HT-29 (cell line): ENCODE measurements at places on chromosomes 4 and X. TPM values are rescaled to one million over a fixed set of nuclear protein-coding genes. Genes with fewer than 3 reads are reported as not detected.

The AFF2 gene
- total RNA-seq: not detected in 2 replicates

The GPAT3 gene
- total RNA-seq: 8.3 and 13.7 TPM in 2 replicates

The P2RY10 gene
- total RNA-seq: not detected in 2 replicates

The CENPI gene
- 11.5 and 13.2 TPM in 2 replicates for total RNA-seq

The SLC10A4 gene
- not detected in 2 replicates for total RNA-seq

The UTP3 gene
- total RNA-seq: 17.5 and 19.2 TPM in 2 replicates

The SASH3 gene
- total RNA-seq: not detected in 2 replicates

The CT45A3 gene
- total RNA-seq: not detected in 2 replicates

The HMGB2 gene
- 113 and 133 TPM in 2 replicates for total RNA-seq

The PPP4R3C gene
- total RNA-seq: not detected in 2 replicates

The ADGRG2 gene
- not detected in 2 replicates for total RNA-seq

The AFAP1 gene
- total RNA-seq: 2.9 and 3.7 TPM in 2 replicates

The PWWP3B gene
- not detected in 2 replicates for total RNA-seq

The FOXR2 gene
- not detected in 2 replicates for total RNA-seq

The JCHAIN gene
- total RNA-seq: not detected in 2 replicates

The SMIM31 gene
- total RNA-seq: 0.05 and 0.25 TPM in 2 replicates

The MAGEA2 gene
- total RNA-seq: 0.94 TPM in 1 of 2 replicates, not detected in the other

The UGT2B17 gene
- total RNA-seq: not detected in 2 replicates

The ZRSR2 gene
- 1.9 and 3.8 TPM in 2 replicates for total RNA-seq

The TLR8 gene
- total RNA-seq: not detected in 2 replicates

The PDS5A gene
- total RNA-seq: 38.0 and 40.5 TPM in 2 replicates

The SPATA4 gene
- total RNA-seq: not detected in 2 replicates

The HSD17B13 gene
- not detected in 2 replicates for total RNA-seq

The MSANTD1 gene
- total RNA-seq: 0.41 and 0.44 TPM in 2 replicates

The COX7B2 gene
- total RNA-seq: not detected in 2 replicates

The S100G gene
- not detected in 2 replicates for total RNA-seq

The NUP62CL gene
- 44.2 and 46.7 TPM in 2 replicates for total RNA-seq

The POU4F2 gene
- total RNA-seq: not detected in 2 replicates

The PRRG3 gene
- total RNA-seq: not detected in 2 replicates

The PRIMPOL gene
- 1.9 and 5.0 TPM in 2 replicates for total RNA-seq

The GPR143 gene
- not detected in 2 replicates for total RNA-seq

The BEX1 gene
- total RNA-seq: not detected in 2 replicates

The OTUD6A gene
- total RNA-seq: not detected in 2 replicates

The AFM gene
- total RNA-seq: not detected in 2 replicates

The DUSP21 gene
- not detected in 2 replicates for total RNA-seq

The ALB gene
- not detected in 2 replicates for total RNA-seq

The BOD1L1 gene
- total RNA-seq: 9.9 and 13.0 TPM in 2 replicates

The UCHL1 gene
- not detected in 2 replicates for total RNA-seq

The RGN gene
- 0.05 TPM in 2 replicates for total RNA-seq

The HGFAC gene
- total RNA-seq: 0.13 TPM in 1 of 2 replicates, not detected in the other

The GRK4 gene
- total RNA-seq: 2.3 and 3.7 TPM in 2 replicates

The TKTL1 gene
- total RNA-seq: not detected in 2 replicates

The SYN1 gene
- not detected in 2 replicates for total RNA-seq
